ENCODE measurements at places on chromosomes 5 and 9.

DNA sequence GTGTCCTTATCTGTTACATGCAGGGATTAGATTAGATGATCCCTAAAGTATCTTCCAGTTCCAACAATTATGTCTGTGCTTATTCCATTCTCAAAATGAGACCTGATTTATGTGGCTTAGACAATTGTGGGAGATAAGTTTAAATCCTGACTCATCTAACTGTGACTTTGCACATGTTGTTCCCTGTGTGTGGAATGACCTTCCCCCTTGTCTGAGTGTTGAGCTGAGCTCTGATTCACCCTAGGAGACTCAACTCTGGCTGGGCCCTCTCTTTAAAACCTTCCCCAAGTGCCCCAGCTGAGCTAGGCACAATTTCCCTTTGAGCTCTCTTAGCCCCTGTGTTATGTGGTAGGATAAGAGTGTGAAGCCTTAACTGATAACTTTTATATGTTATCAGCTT is 118.9 kb upstream of the ELL2 start:
- no peak for DNase-seq

- DNase-seq: no peak
Measured at GRCh38 chr5:181036816-181037364, 3.2 kb upstream of the BTNL9 start.

GRCh38 chr5:32711681-32712480 is 760 bp downstream of the NPR3 start:
- no peak for DNase-seq

DNA sequence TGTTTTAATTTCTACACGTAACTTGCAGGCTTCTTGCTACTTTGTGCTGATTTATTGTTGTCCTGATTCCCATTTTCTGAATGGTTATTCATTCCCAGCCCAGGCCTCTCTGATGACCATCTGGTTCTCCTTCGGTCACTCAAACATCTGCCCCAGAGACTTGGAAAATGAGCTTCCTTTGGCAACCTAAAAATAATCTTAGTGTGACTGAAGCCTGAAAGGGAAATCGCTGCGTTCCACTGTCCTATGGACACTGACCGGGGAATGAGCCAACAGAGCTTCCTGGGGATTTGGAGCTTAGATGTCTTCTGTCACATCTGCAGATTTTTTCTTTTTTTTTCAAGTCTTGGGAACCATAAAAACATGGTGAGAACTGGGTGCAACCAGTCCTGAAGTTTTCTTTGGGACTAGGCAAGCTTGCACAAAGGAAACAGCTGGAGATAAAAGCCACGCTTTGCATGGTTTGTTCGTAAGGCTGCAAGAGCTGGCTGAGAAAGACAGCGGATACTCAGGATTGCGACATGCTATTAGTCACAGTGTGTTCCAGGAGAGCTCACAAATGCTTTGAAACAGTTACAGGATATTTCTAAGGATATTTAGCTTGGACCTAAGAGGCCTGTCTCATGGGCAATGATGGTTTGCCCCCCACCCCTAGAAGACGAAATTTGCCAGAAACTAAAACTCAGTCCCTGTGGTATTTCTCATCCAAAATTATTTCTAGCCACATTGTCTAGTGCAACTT is 146.2 kb downstream of the GOLPH3 start:
- DNase-seq: no peak

Data from activated CD8-positive, alpha-beta memory T cell treated with anti-CD3 and anti-CD28 coated beads, Interleukin-2, amount 10 ng/mL, durations not matched to agents 7 days and 5 days (primary cell).